ENCODE measurements at places on chromosomes 3 and 15.

DNA sequence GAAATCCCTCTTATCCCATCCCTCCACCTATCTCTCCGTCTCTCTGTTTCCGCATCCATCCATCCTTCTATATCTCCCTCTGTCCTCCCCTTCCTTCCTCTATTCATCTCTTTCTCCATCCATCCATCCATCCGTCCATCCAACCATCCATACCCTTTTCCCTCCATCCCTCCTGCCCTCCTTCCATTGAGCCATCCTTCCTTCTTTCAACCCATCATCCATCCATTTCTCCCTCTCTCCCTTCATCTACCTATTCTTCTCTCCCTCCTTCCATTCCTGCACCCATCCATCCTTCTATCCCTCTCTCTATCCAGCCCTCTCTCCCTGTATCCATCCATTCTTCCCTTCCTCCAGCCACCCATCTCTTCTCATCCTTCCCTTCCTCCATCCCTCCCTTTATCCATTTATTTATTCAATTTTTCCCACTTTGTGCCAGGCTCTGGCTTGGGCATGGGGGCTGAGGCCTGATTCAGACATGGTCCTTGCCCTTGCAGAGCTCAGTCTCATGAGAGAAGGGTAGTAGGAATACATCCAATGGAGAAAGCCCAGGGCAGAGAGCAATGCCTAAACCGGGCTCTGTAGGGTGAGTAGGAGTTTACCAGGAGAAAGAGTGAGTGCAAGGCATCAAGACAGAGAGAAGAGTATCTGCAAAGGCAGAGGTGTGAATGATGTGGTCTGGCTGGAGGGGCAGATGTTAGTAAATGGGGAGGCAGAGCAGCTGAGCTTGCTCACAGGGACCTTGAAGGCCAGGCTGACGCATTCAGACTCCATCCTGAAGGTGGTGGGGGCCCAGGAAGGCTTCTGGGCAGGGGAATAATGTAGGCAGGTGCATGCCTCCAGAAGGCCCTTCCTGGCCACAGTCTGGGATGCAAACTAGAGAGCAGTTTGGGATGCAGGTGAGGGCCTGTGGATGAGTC lies 19.5 kb upstream of the FBLN2 start:
- no peak for DNase-seq

GRCh38 chr3:180183346-180183745 lies 146.6 kb upstream of the PEX5L start:
- no peak for DNase-seq

DNA sequence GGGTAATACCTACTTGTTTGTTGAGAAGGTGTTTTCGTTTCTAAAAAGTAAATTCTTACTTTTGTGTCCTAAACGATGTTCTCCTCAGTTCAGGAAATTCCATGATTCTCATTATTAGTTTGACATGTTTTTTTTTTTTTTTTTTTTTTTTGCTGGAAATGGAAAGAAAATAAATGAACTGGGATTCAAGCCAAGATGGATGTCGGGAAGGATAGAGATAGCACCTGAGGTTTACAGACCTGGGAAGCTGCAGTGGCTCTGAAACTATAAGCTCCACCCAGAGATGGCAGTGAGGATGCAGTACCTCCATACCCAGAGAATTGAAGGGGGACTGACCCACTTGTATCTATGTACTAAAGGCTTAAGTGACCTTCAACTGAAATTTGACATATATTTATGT lies 334.6 kb upstream of the TGFBR2 start:
- DNase-seq = no peak

- DNase-seq = no peak
Measured at GRCh38 chr3:60622349-60622748, 628.9 kb downstream of the FHIT start.

- DNase-seq = no peak
Measured at GRCh38 chr3:155321418-155321817, 27.9 kb upstream of the STRIT1 start.

GRCh38 chr3:151318991-151319390 lies 2.4 kb upstream of the GPR87 start:
- no peak for DNase-seq

GRCh38 chr3:10653241-10653640 lies 147.9 kb upstream of the ATP2B2 start:
- DNase-seq = no peak

- DNase-seq = no peak
Measured at GRCh38 chr3:52722491-52722890, 16.6 kb downstream of the SPCS1 start.

DNA sequence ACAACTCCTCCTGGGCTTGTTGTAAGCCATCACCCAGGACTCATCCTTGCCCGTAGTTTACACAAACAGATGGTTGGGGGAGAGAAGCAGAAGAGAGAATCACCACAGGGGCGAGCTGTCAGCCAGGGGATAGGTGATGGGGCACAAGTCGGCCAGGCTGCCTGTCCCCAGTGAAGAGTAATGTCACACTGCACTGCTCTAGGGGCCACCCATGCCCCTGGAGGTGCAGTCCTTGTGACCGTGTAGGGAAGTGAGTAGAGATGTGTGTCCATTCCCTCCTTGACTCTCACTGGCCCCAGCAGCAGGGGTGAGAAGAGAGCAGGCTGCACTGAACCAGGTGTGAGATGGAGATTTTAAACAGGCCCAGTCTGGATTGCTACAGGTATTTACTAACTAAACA lies 17.1 kb upstream of the PRSS50 start:
- DNase-seq = no peak

- DNase-seq = no peak
Measured at GRCh38 chr15:55183679-55184078, 13.1 kb downstream of the RSL24D1 start.

DNA sequence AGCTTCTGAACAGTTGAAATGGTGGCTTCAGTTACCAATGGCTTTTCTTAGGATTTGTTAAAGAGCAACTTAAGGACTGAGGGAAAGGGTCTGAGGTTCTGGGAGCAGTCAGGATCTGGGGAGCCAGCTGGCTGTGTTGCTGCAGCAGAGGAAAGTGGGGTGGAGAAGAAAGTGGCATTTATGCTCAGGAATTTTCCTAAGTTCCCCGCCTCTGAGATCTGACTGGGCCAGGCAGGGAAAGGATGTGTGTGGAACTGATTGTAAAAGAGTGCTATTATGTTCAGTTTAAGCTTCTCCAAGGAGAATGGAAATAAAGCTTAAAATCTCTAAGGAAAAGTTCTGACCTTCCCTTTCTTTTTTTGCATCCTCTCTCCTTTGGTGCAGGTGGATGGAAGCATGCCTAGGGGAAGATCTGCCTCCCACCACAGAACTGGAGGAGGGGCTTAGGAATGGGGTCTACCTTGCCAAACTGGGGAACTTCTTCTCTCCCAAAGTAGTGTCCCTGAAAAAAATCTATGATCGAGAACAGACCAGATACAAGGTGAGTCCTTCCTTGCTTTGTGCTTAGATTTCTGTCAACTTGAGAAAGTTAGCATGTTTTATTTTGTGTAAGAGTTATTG lies 37.8 kb downstream of the IQGAP1 start:
- DNase-seq = no peak

DNA sequence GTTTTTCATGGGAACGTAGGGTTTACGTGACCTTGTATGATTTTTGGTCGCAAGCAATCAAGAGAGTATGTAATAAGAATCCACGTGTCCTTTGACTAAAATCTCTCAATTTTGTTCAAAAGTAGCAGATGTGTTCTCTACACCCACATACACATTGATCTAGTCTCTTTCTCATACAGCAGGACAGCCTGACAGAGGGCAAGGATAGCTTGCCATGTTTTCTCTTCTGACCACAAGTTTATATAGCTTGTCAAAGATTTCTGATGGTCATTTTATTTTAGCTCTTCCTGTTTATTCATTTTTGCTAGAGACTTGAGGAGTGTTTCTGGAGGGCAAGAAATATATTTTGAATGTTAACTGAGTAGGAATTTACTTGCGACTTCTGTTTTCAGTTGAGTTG lies 570.2 kb upstream of the ALCAM start:
- DNase-seq = no peak

- DNase-seq = no peak
Measured at GRCh38 chr3:171770689-171771620, 39.3 kb downstream of the PLD1 start.

- DNase-seq = no peak
Measured at GRCh38 chr3:162200836-162201235, 704.2 kb downstream of the OTOL1 start.

GRCh38 chr15:49901321-49901720 lies 217.7 kb downstream of the ATP8B4 start:
- no peak for DNase-seq

DNA sequence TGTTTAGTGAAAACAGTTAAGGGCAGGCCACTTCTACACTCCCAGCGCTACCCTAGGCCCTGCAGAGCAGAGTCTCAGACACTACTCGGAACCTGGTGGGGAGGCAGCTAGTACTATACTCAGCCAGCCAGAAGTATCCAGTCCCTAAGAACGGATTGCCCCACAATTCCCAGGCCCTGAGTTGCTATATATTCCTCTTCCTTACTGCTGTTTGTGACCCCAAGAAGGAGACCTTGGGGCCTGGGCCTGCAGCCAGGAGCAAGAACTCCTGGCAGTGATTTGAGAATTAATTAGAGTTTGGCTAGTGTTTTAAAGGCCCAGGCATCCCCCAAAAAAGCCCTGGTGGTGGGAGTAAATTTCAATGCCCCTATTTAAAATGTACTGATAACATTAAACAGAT lies 87.7 kb downstream of the RBPMS2 start:
- no peak for DNase-seq

DNA sequence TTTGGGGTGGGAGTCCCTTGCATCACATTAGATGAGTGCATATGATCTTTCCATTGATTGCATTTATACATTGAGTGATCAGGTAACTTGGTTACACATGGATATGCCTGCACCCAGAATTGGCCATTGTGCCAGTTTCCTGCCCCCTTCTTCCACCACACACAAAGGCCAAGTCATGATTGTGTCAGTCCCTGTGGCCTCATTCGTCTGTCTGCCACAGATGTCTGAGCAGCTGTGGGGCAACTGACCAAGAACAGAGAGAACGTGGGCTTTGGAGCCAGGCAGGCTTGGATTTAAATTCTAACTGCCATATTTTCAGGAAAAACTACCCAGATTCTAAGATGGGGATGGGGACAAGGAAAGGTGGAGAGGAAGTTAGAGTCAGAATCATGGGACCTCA lies 27.0 kb downstream of the CCNL1 start:
- DNase-seq = no peak

GRCh38 chr3:182795389-182795782 lies 2.1 kb downstream of the ATP11B start:
- peak; percentile 73 for DNase-seq

DNA sequence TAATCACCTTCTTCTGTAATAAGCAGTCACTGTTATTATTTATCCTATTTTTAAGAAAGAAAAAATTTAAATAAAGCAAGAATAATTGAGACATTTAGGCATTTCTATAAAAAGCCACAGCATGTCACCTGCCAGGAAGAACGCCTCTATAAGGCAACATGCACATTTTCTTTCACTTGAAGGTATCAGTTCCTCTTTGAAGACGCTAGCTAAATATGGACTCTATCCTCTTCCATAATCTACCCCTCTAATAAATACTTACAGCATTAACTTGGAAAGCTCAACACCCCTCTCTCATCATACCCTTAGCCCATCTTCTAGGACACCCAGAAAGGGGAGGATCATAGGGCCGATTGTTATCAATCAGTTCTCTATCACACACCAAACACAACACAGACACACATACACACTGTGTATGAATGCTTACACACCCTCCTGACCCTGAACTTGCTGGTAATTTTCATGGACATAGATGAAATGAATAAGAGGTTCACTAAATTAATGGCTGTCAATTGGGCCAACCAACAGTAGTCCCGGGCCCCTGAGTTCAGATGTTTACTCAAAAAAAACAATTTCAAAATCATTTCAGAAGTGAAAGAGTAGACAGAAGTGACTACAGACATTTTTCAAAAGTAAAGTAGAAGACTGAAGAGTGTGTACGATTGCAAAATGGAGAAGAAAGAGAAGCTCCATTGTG lies 102.5 kb downstream of the ZMAT3 start:
- DNase-seq = no peak

GRCh38 chr15:78067328-78068228 lies 9.9 kb downstream of the TBC1D2B start:
- no peak for DNase-seq

- DNase-seq = no peak
Measured at GRCh38 chr3:30097022-30097650, 509.3 kb upstream of the TGFBR2 start.

DNA sequence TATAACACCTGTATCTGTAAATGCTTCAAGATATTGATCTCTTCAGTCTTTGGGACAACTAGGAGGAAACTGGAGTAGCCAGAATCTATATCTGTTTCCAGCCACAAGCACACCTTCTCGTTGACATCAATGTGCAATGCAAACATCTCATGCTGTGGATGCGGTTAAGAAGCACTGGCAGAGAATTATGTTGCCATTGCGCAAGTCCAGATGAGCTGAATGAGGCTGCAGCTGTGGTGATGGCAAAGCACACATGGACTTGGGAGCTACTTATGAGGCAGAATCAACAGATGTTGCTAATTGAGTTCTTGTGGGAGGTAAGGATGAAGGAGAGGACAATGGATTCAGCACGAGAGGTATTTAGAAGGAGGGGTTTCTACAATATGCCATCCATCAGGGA lies 90.9 kb downstream of the STRIT1 start:
- DNase-seq = no peak

GRCh38 chr15:35669021-35669420 lies 123.1 kb upstream of the DPH6 start:
- no peak for DNase-seq

- no peak for DNase-seq
Measured at GRCh38 chr15:52095597-52096262, 16.8 kb downstream of the BCL2L10 start.

DNA sequence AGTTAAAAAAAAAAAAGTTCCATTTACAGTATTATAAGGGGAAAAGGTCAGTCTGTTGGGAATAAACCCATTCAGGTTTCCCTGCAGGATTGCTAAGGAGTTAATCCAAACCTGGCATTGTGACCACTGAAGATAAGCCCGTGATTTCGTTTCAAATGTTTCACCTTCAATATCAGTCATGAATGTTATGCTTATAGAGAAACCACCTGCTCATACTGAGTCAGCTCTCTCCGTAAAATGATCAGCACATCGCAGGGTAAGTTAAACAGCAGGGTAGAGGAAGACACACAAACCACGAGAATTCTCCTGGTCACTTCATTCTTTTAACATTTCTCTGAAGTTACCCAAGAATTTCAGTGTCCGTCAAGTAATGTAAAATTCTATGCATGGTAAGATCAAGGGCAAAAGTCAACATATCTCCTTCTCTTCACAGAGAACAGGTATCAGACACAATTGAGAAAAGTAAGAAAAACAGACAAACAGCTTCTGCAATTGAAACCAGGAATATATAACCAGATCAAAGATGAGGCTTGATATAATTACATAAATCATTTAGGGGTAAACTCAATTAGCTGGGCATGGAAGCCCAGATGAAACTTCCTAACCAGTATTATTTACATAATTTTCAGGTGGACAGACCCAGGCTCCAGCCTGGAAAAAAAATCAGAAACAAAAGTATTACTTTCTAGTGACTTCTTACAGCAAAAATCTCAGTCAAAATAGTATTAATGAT lies 67.6 kb upstream of the ARHGEF3 start:
- DNase-seq = peak; percentile 59
